ENCODE measurements at places on chromosomes 1 and 21. TPM values are rescaled to one million over a fixed set of nuclear protein-coding genes. Genes with fewer than 3 reads are reported as not detected.

The C8B gene
- not detected for polyA plus RNA-seq

DNA sequence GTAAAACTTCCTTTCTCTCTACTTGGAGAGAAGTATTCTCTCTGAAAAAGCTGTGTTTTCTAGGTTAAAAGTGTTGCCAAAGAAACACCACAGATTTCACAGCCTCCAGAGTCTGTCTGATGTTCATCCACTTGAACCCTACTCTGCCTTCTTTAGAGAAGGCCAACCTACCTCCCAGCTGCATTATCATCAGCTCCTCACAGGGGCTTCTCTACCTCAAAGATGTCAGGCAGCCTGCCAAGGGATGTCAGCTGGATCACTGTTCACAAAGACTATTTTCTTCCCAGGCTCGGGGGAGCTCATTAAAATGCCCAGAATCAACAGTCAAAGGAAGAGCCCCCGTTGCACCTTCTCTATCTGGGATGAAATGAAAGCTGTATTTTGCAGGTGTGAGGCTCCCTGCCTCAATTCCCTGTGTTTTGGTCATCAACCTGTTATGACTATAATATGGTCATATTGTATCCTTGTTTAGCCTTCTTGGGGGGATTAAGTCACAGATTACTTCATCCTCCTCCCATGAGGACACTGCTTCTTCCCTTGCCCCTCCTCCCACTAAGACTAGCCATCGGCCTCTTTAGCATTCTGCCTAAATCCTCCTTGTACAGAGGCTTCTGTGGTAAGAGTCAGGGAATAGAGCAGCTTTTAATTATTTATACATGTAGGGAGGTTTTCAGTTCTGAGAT, 25.7 kb downstream of the ANGPTL7 start:
- no peak for DNase-seq
- H3K36me3 ChIP-seq = peaks cover 10% of the 10 kb centered on the region
- no peak overlapping the region for H3K27ac ChIP-seq
- H3K4me3 ChIP-seq = no peak overlapping the region
- no peaks in the 10 kb centered on the region for H3K4me1 ChIP-seq
- no peaks in the 10 kb centered on the region for H3K27me3 ChIP-seq

The PRXL2B gene
- 13.0 TPM for polyA plus RNA-seq

The ARHGAP29 gene
- polyA plus RNA-seq = not detected

GRCh38 chr21:44566403-44566802, 7.1 kb upstream of the KRTAP10-4 start:
- H3K27me3 ChIP-seq = no peaks in the 10 kb centered on the region
- no peak overlapping the region for H3K27ac ChIP-seq
- H3K36me3 ChIP-seq = no peaks in the 10 kb centered on the region
- peak; percentile 56 for DNase-seq
- H3K4me1 ChIP-seq = peaks cover 26% of the 10 kb centered on the region
- no peak overlapping the region for H3K4me3 ChIP-seq

DNA sequence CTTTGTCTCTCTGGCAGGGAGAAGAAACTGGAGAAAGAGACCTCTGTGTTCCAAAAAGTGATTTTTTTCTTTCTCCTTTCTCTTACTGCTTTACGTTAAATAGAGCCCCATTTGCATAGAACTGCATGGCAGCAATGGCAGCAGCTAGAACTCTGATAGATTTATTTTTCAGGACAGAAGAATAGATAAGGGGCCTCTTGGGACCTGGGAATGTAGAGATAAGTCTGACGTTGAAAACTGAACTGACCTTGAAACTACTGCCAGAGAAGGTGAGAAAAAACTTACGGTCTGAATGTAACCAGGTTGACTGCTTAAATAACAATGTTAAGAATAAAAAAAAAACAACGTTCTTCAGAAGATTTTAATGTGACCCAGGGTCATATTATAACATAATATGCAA, 25.4 kb upstream of the B3GALT5 start:
- H3K27me3 ChIP-seq = no peaks in the 10 kb centered on the region
- H3K4me3 ChIP-seq = no peak overlapping the region
- no peak for DNase-seq

DNA sequence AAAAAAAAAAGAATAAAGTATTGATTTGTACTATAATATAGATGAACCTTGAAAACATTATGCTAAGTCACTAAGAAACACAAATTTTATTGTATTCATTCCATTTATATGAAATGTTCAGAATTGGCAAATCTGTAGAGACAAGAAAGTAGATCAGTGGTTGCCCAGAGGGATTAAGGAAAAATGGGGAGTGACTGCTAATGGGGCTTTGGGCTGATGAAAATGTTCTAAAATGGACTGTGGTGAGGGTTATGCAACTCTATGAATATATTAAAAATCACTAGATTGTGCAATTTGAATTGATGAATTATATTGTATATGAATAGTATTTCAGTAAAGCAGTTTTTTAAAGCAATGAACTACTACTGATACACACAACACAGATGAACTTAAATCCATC, 10.0 kb downstream of the GDAP2 start:
- DNase-seq = no peak
- H3K4me1 ChIP-seq = no peaks in the 10 kb centered on the region
- H3K36me3 ChIP-seq = peaks cover 40% of the 10 kb centered on the region
- no peaks in the 10 kb centered on the region for H3K27me3 ChIP-seq
- no peak overlapping the region for H3K27ac ChIP-seq
- H3K4me3 ChIP-seq = no peak overlapping the region

The AGBL4 gene
- polyA plus RNA-seq = 0.07 TPM

DNA sequence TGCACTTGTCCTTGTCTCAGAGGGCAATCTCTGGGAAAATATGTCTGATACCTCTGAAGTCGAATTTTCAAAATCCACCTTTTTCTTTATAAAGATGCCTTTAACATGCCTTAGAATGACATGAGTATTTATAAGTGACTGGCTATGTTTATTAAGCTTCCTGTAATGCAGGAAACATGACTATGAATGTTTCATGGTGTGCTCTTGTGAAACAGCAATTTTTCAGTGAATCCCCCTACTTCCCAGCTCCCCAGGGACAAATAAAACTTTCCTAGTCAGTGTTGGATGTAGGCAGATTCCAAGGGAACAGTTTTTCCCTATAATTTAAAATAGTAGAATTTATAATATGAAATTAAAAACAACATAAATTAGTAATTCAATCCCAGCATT, 437.0 kb downstream of the LMO4 start:
- H3K4me3 ChIP-seq = no peak overlapping the region
- H3K27ac ChIP-seq = no peak overlapping the region
- H3K27me3 ChIP-seq = no peaks in the 10 kb centered on the region
- H3K4me1 ChIP-seq = peaks cover 5% of the 10 kb centered on the region
- DNase-seq = no peak

The PRR9 gene
- polyA plus RNA-seq = not detected

The SPRR2B gene
- polyA plus RNA-seq = not detected

The FAM76A gene
- 12.1 TPM for polyA plus RNA-seq

The IFNLR1 gene
- polyA plus RNA-seq = 16.0 TPM

The COL9A2 gene
- 30.6 TPM for polyA plus RNA-seq

DNA sequence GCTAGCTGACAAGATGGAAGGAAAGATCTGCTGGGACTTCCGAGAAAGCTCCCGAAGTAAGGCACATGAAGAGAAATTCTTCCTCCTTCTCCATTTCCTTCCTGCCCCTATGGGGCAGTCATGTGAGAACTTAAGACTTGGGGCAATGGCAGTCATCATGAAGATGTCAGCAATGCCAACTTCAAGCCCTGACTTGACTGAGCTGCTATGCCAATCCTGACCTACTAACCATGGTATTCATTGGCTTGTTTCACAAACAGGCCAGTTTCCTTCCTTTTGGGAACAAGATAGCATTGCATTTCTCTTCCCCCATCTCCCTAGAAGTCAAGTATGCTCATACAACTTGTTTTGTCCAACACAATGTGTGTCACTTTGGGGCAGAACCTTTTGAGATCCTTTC, 25.5 kb downstream of the GRIK1 start:
- H3K36me3 ChIP-seq = no peaks in the 10 kb centered on the region
- no peak overlapping the region for H3K4me3 ChIP-seq
- H3K4me1 ChIP-seq = no peaks in the 10 kb centered on the region

DNA sequence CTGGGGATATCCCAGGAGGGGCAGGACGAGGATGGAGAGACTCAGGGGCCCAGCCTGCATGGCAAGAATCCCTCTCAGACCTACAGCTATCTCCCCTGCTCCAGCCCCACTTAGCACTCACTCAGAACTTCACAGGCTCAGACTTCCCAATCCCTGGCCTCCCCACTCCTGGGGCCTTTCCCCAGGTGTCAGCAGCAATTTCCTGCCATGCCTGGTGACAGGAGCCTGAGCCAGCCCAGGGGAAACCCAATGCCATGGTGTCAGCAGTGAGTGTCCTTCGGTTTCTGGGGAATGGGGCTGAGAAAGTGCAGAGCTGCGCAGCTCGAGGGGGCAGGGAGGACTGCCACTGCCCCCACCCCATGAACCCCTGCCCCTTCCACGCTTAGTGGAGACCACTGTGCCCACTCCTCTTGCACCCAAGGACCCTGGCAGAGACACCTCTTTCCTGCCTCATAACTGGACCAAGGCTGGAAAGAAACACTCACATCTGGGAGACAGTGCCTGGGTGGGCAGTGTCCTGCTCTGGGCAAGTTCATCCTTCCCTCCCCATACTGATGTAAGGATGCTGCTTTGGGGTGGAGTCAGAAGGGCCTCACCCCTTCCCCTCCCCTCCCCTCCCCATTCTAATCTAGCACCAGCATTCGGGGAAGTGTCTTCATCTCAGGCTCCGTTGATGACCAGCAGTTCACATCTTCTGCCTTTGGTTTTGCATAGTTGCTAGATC, 17.1 kb upstream of the UBL4B start:
- no peaks in the 10 kb centered on the region for H3K36me3 ChIP-seq
- no peak for DNase-seq
- H3K4me3 ChIP-seq = no peak overlapping the region
- no peak overlapping the region for H3K27ac ChIP-seq

DNA sequence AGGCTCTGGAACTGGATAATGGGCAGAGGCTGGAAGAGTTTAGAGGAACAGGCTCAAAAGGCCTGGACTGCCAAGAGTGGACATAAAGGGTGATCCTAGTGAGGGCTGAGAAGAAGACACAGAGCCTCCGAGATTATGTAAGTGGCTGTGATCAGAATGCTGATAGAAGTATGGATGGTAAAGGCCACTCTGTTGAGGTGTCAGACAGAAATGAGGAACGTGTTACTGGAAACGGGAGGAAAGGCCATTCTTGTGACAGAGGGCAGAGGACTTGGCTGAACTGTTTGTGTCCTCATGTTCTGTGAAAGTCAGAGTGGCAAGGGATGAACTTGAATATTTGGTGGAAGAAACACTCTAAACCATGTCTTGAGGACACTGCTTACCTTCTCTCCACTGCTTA, 6.7 kb upstream of the ABCG1 start:
- no peaks in the 10 kb centered on the region for H3K36me3 ChIP-seq
- no peak overlapping the region for H3K27ac ChIP-seq
- H3K4me1 ChIP-seq = no peaks in the 10 kb centered on the region
- no peaks in the 10 kb centered on the region for H3K27me3 ChIP-seq
- H3K4me3 ChIP-seq = no peak overlapping the region

DNA sequence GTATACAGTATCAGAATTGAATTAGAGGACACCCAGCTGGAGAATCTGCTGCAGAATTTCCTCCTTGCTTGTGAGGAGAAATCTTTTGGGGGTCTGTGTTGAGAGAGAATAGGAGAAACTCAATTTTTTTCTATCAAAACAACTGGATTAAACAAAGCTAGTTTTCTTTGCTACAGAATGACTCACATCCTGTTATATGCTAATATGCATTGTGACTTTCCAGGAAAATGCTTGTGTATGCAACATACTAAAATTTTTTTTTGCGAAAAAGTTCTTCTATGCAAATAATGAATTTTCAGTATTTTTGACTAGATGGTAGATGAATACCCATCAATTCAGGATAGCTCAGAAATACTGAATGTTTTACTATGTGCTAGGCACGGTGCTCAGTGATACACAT, 2.2 kb downstream of the VAMP4 start:
- H3K4me3 ChIP-seq = no peak overlapping the region
- H3K27ac ChIP-seq = no peak overlapping the region
- H3K4me1 ChIP-seq = peaks cover 23% of the 10 kb centered on the region

- no peak overlapping the region for H3K27ac ChIP-seq
- no peak overlapping the region for H3K4me3 ChIP-seq
- peaks cover 22% of the 10 kb centered on the region for H3K4me1 ChIP-seq
- peaks cover 59% of the 10 kb centered on the region for H3K27me3 ChIP-seq
Measured at GRCh38 chr21:32712043-32712442, 15.8 kb downstream of the SYNJ1 start.
